Ovary (tissue), 10 donors: ENCODE measurements at places on chromosomes 6 and 20. TPM values are rescaled to one million over a fixed set of nuclear protein-coding genes. Genes with fewer than 3 reads are reported as not detected.

The TDRD6 gene
- total RNA-seq: 0.37 TPM

The BFSP1 gene
- 2.5 TPM for total RNA-seq

The SYNDIG1 gene
- 0.94 TPM for total RNA-seq

The ME1 gene
- total RNA-seq: 14.5 TPM

The BMP5 gene
- not detected for total RNA-seq

The GPR63 gene
- 1.3 TPM for total RNA-seq
